ENCODE measurements at places on chromosomes 5 and 9.
A peak's percentile ranks its signal among the peaks of the same experiment; 100 is the strongest.

- peak; percentile 36 for DNase-seq
These were observed 4.0 kb downstream of the TOR4A start for GRCh38 chr9:137281345-137282116.

- peak; percentile 21 for DNase-seq
These were observed 106.8 kb upstream of the CD180 start for GRCh38 chr5:67303356-67303755.

- no peak for DNase-seq
These were observed 9.5 kb upstream of the QSOX2 start for GRCh38 chr9:136255166-136255538.

GRCh38 chr9:106697390-106697749 is 165.6 kb upstream of the ZNF462 start:
- DNase-seq: peak; percentile 56

GRCh38 chr5:56759521-56760216 is 55.7 kb upstream of the MAP3K1 start:
- peak; percentile 19 for DNase-seq

DNA sequence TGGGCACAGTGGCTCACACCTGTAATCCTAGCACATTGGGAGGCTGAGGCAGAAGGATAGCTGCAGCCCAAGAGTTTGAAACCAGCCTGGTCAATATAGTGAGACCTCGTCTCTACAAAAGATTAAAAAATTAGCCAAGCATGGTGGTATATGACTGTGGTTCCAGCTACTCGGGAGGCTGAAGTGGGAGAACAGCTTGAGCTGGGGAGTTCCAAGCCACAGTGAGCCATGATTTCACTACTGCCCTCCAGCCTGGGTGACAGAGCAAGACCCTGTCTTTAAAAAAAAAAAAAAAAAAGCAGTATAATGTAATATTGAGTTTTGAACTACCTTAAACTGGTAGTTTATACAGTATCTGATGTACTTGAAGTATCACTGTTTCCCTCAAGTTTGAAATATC is 358.4 kb downstream of the EBF1 start:
- no peak for DNase-seq

DNA sequence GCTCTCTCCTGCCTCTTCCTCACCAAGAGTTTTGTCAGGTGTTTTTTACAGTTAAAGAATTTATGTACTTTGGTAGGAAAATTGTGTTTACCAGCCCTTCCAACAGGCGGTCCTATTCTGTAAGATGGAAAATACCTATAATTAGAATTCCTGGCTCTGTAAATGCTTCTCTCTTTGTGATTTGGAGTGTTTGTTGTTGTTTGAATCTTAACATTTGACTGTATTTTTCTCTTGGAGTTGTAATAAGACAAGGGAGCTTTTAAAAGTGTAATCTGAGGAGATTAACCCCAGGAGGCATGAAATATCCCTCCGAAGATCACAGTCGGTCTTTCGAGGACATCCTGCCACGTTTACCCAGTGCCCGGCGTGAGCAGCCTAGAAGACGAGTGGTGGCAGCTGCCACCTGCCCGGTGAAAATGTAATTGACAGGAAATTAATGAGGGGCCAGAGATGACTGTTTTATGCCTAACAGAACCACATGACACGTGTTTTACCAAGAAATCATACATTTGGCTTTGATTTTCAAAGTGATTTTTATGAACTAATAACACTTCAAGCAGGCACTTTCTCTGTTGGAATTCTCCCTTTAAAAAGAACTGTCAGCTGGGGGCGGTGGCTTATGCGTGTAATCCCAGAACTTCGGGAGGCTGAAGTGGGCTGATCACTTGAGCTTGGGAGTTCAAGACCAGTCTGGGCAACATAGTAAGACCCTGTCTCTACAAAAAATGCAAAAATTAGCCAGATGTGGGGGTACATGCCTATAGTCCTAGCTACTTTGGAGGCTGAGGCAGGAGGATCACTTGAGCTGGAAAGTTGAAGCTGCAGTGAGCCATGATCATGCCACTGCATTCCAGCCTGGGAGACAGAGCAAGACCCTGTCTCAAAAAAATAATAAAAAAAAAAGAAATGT is 20.0 kb downstream of the ANKRD33B start:
- DNase-seq: no peak

- no peak for DNase-seq
These were observed 102.0 kb upstream of the BOD1 start for GRCh38 chr5:173718469-173718868.

- DNase-seq: peak; percentile 20
These were observed 2.7 kb downstream of the EEIG1 start for GRCh38 chr9:127977884-127978647.

GRCh38 chr5:38316544-38317224 is 58.3 kb downstream of the EGFLAM start:
- DNase-seq: peak; percentile 84

DNA sequence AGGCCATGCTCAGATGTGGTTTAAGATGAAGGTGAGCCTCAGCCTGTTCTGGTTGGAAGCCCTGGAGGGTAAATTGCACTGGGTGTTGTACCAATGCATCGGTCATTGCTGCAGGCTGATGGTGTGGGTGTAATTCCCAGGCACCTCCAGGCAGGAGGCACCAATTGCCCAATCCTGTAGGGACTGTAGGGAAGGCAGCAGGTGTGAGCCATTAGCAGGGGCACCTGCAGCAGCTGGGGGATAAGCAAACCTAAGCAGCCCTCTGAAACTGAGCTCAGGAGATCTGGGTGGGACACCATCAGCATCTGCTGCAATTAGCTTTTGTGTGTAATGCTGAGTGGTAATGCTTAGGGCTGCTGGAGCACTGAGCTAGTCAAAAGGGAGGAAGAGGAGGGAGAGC is 190.1 kb upstream of the TBC1D2 start:
- no peak for DNase-seq

- DNase-seq: no peak
These were observed 82.7 kb downstream of the ATP10B start for GRCh38 chr5:160769301-160769700.

DNA sequence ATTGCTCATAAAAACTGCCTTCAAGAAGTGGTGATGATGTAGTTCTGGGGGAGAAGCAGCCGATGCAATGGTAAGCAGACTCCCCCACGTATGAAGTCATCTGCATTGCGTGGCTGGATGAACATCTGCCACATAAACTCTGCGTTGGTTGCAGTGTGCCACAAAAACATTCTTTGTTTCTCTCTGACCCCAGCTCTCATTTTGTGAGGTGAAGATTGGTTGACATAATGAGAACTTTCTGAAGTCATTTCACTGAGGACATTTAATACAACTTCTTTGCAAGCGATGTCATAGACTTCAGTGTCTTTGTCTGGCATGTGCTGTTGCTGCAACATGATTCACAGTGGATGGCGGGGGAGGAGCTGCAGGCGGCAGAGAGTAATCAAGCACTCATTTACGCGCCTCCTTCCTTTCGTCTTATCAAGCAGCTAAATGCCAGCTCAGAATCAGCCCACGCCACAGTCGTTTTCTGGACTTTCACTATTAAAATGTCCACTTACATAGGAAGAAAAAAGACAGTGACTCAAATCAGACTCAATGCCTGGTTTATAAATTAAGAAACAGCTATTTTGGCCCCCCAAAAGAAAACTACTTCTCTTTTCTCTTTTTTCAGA is 91.5 kb upstream of the NFIL3 start:
- DNase-seq: no peak

GRCh38 chr5:107289030-107289714 is 381.6 kb downstream of the EFNA5 start:
- no peak for DNase-seq

GRCh38 chr9:120978987-120979386 is 52.4 kb upstream of the TRAF1 start:
- no peak for DNase-seq

DNA sequence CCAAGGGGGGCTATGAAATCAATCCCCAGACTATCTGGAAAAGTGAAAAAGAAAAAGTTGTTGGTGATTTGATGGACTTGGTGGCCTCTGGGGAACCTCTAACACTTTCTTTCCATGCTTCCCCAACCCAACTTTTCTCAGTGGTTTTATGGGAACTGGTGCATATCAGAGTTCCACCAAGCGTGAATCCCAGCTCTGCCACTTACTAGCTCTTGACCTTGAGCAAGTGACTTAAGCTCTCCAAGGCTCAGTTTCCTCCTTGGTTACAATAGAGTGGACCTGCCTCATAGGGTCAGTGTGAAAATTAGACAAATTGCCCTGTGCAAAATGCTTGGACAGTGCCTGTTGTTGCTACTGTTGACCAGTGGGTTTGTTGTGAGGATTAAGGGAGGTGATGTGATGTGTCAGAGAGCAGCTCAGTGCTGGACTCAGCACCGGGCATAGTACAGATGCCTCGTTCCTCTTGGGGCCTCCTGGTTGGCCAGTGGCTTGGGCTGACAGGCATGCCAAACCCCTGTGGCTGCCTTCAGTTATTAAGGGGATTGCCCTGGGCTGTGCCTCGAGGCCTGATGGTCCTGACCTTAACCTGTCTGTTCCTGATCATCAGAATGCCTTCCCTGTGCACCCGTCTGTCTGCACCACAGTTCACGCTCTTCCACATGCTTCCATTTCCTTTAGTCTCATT is 49.3 kb downstream of the COL15A1 start:
- DNase-seq: no peak

DNA sequence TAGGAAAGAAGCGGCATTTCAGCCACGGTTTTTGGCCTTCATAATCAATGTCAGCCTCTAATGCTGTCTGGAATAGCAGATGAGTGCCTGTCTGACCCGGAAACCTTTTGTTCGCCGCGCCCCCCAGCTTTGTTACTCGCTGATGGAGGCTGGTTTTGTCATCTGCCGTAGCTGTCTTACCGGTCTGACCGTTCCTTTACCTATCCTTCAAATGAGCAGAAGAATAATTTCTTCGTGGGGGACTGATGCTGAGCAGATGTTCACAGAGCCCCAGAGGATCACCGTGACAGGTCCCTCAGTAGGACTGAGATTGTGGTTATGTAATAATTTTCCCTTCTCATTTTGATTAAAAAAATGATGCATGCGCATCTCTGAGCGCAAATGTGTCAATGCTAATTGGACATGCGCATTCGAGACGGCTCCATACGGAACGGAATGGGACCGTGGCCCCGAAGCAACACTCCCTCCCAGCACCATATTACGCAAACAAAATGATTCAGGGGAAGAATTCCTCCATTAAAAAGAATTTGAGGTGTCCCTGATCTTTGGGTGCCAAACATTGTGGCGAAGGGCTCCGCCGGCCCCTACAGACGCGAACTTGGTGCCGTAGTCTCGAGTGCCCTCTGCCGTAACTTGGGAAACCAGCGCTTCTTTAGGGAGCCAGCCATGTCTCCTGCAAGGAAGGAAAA is 27.6 kb downstream of the TLX3 start:
- peak; percentile 74 for DNase-seq

DNA sequence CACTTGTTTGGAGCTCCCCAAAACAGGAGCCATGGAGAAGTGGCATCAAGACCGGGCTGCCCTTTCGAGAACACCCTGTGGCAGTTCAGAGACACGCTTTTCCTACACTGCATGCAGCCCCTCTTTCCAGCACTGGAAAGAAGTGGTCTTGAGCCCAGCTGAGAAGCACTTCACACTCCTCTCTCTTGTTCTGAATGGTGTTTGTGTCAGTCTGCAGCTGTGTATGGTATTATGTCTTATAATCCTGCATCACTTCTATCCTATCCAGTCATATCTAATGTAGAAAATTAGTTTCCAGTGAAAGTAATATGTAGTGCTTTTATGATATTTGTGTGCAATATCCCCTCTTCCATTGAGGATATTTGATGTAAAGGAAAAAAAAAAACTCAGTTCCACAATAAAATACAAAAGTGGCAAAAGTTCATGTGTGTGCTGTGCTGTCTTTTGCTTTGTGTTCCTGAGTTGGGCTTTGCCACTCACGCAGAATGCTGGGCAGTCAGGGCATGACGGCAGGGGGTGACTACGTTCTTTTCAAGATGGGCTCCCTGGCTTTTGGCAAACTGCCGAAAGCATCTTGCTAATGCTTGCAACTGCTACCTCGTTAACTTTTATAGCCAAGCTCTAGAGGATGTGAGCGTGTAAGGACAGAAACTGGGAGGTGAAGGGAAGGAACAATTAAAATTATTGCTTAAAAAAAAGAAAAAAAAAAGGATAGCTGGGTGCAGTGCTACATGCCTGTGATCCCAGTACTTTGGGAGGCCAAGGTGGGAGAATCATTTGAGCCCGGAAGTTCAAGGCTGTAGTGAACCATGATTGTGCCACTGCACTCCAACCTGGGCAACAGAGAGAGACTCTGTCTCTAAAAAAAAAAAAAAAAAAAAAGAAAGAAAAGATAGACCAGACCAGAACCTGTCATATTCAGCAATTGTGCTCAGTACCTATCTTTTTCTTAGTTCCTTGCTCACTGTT is 102.2 kb downstream of the MAP1B start:
- peak; percentile 66 for DNase-seq

DNA sequence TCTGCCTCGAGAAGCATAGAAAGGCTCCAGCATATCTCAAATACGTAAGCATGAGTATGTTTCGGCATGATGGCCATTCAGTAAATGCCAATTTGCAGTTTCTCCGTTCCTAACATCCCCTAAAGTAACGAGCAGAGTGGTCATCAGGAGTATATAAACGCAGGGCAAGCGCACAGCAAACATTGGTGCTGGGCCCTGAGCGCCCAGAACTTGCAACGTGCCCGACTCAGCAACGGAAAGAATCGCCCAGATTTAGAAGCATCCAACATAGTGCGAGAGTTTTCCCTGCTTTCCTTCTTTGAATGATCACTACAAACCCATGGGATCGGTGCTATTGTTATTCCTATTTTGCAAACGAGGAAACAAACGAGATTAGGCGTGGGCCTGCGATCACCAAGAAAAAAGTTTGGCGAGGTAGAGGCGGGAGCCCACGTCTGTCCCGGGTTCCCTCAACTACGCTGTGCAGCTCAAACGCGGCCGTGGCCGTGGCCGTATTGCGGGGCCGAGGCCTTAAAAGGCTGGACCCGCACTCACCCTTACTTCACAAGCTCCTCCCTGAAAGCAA is 505 bp downstream of the RPS14 start:
- no peak for DNase-seq

DNA sequence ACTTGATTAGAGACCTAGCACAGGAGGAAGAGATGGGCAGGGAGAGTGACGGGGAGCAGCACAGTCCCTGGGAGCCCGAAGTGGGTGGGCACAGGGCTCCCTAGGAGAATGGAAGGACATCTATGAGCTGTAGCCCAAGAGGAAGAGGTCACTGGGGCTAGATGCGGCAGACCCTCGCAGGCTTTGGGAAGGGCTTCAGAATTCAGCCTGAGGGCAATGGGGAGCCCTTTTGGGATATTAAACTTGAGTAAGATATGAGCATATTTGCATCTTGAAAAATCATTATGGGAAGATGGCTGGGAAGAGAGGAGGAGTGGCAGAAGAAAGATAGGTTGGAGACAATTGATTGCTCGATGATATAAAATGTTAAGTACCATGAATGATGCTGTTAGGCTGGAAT is 48.9 kb upstream of the IL17B start:
- no peak for DNase-seq

DNA sequence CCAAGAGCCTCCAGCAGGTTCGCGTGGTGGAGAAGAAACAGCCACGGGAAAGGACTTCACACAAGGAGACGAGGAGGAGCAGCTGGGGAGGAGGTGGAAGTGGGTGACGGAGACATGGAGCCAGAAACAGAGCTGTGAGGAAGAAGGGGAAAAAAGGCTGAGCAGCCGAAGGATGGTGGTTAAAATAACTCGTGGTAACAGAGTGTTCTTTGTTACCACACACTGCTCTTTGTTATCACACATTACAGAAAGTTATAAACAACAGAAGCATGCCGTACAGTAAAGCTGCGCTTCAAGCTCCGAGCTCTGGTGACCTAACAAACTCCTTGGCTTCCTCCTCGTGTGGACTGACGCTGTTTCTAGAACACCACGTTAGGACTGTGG is 215.4 kb downstream of the GLIS3 start:
- DNase-seq: no peak

GRCh38 chr9:84966876-84967830 is 297.6 kb downstream of the NTRK2 start:
- DNase-seq: no peak

- no peak for DNase-seq
These were observed 52.6 kb upstream of the RNU6ATAC start for GRCh38 chr9:134216961-134217360.

All from BE2C (cell line).